ENCODE measurements at places on chromosomes 2 and 18.

- no peak for DNase-seq
Measured at GRCh38 chr2:239189711-239190131, 211.1 kb downstream of the HDAC4 start.

GRCh38 chr2:130820279-130820861, 16.3 kb upstream of the ARHGEF4 start:
- DNase-seq = no peak

- no peak for DNase-seq
Measured at GRCh38 chr2:175662335-175662734, 339.7 kb downstream of the LNPK start.

DNA sequence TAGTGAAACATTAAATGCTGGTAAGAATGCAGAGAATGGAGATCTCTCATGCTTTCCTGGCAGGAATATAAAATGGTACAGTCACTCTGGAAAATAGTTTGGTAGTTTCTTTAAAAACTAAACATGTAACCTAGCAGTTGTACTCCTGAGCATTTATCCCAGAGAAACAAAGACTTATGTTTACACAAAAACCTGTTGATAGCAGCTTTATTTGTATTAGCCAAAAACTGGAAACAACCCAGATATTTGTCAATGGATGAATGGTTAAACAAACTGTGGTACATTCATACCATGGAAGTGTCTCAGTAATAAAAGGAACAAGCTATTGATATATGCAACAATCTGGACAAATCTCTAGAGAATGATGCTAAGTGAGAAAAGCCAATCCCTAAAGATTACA, 81.7 kb upstream of the CTAGE1 start:
- DNase-seq = no peak

DNA sequence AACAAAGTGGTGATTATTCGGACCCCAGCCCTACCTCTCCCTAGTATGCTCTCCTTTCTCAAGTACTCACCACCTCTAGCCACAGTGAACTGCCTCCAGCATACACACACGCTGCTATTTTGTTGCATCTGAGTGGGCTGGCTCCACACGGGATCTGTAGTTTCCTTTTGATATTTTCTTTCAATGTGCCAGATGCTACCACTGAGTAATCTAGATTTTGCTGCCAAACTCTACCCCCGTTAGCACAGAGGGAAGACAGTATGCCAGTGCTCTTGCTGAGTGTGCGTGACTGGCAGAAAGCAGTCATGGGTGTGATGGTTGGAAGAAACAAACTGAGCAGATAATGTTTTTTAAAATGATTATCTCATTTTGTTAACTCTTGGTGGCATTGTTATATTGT, 11.6 kb downstream of the CFLAR start:
- DNase-seq = no peak

- DNase-seq = no peak
Measured at GRCh38 chr2:186307871-186308270, 178.2 kb upstream of the ZC3H15 start.

DNA sequence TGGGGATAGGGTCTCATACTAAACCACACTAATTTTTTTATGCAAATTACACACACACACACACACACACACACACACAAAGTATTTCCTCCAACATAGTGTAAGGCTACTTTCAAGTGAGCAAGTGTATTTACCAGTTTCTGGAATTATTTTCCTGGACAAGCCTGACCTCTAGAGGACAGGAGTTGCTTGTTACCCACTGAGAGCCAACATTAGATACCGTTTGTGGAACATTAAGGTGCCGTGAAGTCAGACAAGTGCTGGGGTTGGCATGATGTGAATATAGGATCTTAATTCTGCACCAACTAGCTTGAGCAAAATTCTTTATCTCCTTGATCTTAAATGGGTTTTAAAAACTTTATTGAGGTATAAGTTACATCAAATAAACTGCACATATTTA, 39.3 kb upstream of the SERPINB2 start:
- DNase-seq = no peak

GRCh38 chr2:61268249-61268648, 106.3 kb downstream of the C2orf74 start:
- DNase-seq = no peak

GRCh38 chr18:63229971-63230370, 89.6 kb downstream of the BCL2 start:
- DNase-seq = no peak
